ENCODE measurements at places on chromosomes 5 and 9. TPM values are rescaled to one million over a fixed set of nuclear protein-coding genes. Genes with fewer than 3 reads are reported as not detected.

Gene CCL28
- 24.2 TPM for total RNA-seq

Gene ABO
- total RNA-seq: 0.14 TPM

Gene FAT2
- total RNA-seq: 0.14 TPM

Gene NSA2
- 76.1 TPM for total RNA-seq

Gene PFN3
- total RNA-seq: not detected

Gene KCNN2
- total RNA-seq: not detected

Gene N4BP3
- 0.07 TPM for total RNA-seq

Gene CCDC152
- 0.81 TPM for total RNA-seq

Gene SHISAL2B
- total RNA-seq: not detected

DNA sequence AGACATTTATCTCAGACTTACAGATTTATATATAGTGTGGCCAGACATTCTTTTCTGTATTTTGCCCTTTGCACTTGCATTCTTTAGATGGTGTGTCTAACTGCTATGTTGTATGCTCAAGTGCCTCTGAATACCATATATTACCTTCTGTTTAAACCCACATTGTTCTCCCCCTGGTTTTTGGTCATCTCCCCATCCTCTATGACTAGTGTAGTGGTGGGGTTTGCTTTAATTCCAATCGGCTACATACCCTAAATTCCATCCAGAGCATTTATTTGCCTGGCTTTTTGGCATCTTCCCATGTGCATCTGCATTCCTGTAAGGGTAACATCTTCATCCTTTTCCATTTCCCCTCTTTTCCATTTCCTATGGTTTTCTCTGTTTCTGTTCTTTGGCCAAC lies 271.0 kb upstream of the SLC30A5 start:
- DNase-seq: no peak

DNA sequence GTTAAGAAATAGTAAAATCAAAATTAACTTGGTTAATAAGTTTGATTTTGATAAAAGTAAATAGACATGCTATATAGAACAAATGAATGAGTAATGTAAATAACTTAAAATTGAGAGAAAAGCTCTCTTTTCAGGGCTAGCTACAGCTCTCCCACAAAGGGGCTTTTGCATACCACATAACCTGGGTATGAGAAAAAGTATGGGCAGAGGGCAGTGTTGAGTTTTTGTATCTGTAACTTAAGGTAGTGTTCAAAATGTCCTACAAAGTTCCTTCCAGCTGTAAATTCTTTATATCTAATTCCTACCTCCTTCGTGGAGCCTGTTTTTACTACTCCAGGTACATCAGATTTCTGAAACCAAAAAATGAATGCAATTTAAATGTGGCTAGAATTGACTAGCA lies 18.9 kb upstream of the TTC33 start:
- DNase-seq: no peak

GRCh38 chr9:87337335-87338087 lies 160.2 kb upstream of the DAPK1 start:
- DNase-seq: no peak

GRCh38 chr5:149161026-149161687 lies 19.9 kb downstream of the ABLIM3 start:
- DNase-seq: no peak

DNA sequence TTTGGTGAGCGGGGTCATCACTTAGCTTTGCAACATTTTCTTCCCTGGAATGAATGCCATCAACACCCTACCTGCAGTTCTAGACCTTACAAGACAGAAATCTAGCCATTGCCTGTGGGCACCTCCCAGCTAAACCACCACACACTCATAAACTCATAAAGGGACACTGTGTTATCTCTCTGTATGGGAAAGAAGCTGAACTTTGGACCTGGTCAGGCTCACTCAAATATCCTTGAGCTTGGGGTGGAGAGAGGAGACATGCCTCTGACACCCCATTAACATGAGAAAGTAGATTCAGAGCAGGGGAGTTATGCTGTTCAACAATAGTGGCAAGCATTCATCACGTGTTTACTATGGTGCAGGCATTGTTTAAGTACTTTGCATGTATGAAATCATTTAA lies 205.6 kb downstream of the ZNF462 start:
- no peak for DNase-seq

GRCh38 chr5:78367318-78367991 lies 7.0 kb downstream of the SCAMP1 start:
- DNase-seq: no peak

DNA sequence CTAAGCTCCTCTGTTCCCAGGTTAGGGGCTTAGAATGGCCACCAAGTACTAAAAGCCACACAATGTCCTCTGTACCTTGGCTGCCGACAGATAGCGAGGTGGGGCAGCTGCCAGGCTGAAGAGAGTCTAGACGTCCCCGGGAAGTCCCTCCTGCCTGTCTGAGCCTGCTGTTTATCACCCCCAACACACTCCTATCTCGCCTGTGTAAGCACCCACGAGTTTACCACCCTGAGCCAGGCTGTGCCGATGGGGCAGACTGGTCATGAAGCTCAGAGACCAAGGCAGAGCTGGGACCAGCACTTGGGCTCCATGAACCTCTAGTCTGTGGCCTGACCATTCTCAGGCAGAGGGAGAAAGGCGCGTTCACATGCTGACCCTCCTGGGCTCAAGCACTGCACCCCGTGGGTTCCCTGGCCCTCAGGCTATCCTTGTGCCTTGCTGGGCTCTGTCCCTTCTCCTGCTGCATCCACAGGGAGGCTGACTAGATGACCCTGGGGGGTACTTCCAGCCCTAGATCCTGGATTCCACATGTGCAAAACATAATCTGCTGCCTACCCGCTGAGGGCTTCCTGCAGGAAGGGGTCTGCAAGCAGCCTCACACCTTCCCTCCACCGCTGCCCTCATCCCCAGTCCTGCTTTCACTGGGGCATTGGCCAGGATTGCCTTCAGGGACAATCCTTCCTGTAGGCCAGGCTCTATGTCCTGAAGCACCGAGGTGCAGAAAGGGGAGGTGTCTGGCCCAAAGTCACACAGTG lies 18.6 kb upstream of the SLC25A51 start:
- DNase-seq: no peak

- no peak for DNase-seq
Observed at GRCh38 chr9:36320466-36320865, 62.2 kb upstream of the GNE start.

Data from thoracic aorta (tissue), 2 donors.